ENCODE measurements at places on chromosomes 4 and X.

DNA sequence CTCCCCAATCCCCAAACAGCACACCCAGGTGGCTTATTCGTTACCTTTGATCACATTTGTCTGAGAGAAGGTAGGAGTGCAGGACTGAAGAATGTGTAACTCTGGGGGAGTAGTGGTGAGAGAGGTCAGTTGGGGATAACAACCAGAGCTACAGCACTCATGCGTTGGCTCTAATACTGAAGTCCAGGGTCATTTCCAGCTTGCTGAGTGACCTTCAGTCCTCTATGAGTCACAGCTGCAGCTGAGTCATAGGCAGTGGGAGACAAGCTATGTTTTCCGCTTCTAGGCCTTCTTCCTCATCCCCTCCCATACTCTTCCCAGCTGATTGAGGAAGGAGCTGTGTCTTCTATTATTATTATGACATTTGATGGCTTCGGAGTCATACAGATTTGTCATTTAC, 31.6 kb upstream of the CT47C1 start:
- DNase-seq = no peak

GRCh38 chr4:54879576-54879975, 221.8 kb downstream of the KIT start:
- DNase-seq = no peak

GRCh38 chr4:175791221-175791620, 20.8 kb downstream of the GPM6A start:
- no peak for DNase-seq

GRCh38 chrX:9466124-9466495, 1.3 kb downstream of the TBL1X start:
- DNase-seq = peak; percentile 27

DNA sequence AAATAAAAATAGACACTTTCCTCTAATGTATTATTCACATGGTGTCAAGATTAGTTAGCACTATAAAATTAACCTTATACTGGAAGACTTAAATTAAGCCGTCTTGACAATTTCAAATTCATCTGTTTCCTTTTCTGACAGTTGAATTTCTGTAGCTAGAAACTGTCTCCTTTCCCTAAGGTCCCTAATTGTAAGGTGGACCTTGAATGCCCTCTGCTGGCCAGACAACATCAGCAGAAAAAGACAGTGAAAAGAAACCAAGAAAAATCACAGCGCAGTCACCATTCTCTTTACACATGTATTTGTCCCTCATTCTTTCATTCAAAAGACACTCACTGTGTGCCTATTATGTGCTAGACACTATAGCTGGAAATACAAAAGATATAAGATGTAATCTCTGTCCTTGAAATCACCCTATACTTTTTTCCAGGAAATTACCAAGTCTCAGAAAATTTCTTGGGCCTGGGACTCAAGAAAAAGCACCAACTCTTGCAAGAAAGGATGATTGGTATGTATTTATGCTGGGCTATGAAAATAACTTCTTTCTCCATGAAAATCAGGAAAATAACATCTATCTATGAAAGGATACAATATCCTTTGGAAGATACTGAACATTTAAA, 32.7 kb upstream of the AMBN start:
- DNase-seq = peak; percentile 55

DNA sequence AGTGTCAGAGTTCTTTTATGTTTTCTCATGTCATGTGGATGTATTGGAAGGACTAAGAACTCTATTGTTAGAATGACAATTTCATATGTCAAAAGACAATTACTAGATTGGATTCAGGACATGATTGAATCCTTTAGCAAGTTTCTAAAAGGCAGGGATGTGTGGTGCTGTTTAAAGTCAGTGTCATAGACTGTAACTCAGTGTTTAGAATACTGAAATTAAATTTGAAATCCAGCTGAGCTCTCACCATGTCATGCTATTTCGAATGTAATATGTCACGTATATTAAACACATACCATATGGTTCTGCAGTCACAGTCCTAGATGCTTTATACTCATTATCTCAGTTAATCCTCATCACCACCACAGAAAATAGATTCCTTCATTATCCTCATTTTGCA, 7.8 kb downstream of the GUCY1B1 start:
- DNase-seq = no peak

DNA sequence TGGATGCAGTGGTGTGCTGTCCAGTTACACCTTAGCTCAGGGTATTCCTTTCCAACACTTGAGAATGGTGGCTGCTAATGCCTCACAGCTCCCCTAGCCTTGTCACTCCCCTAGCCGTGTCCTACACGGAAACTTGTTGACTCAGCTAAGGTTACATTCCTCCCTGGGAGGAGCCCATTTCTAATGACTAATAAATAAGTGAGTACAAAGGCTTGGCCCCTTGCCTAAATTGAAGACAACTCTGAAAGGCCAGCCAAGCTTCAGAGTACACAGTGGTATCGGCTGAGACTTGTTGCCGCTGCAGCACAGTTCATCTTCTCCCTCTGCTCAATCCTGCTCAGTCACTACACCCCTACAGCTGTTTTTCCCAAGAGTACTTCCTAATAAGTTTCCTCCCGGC, 21.2 kb upstream of the SLC25A31 start:
- no peak for DNase-seq

- no peak for DNase-seq
These were observed 109.8 kb downstream of the NYX start for GRCh38 chrX:41556958-41557357.

- no peak for DNase-seq
These were observed 46.9 kb upstream of the SLC25A4 start for GRCh38 chr4:185096032-185096653.

GRCh38 chr4:114264877-114265291, 285.4 kb upstream of the ARSJ start:
- DNase-seq = no peak

DNA sequence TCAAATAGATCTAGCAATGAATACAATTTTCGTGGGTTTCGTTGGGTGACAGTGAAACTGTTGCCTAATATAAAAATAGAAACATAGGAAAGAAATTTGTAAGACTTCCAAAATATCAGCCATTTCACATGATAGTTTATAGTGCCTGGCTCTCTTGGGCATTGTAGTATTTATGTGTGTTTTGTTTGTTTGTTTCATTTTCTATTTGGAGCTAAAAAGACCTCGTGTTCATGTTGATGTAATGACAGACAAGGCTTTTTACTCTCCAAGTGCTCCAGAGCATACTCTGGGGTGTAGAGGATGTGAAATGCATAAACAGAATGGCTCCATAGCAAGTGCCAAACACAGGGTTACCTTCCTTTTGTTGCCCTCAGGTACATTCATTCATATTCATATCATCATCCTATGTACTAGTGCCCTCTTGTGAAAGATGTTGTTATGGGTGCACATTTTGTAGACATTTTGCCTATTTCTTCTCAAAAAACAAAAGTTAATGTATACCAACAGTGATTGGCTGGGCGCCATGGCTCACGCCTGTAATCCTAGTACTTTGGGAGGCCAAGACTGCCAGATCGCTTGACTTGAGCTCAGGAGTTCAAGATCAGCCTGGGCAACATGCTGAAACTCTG, 100.7 kb upstream of the AMOT start:
- no peak for DNase-seq

- no peak for DNase-seq
These were observed 98.5 kb downstream of the RAP1GDS1 start for GRCh38 chr4:98359646-98360045.

DNA sequence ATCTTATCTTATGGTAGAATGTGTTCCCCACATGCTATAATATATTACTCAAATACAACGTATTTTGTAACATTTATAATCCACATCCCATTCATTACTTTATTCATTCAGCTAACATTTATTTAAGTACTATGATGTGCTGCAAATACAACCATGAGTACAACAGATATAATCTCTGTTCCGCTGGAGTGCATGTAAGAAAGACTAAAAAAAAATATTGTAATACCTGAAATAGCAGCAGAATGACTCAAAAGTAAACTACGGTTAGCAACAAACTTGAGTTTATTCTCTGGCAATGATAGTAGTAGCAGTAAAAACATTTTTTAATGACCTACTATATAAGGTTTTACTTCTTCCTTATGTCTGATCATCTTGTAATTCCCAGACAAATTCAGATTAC, 1776.3 kb downstream of the STIM2 start:
- no peak for DNase-seq

- DNase-seq = no peak
These were observed 295.2 kb upstream of the IGFBP7 start for GRCh38 chr4:57405359-57405758.

GRCh38 chr4:76703123-76703490, 194.8 kb downstream of the SOWAHB start:
- no peak for DNase-seq

DNA sequence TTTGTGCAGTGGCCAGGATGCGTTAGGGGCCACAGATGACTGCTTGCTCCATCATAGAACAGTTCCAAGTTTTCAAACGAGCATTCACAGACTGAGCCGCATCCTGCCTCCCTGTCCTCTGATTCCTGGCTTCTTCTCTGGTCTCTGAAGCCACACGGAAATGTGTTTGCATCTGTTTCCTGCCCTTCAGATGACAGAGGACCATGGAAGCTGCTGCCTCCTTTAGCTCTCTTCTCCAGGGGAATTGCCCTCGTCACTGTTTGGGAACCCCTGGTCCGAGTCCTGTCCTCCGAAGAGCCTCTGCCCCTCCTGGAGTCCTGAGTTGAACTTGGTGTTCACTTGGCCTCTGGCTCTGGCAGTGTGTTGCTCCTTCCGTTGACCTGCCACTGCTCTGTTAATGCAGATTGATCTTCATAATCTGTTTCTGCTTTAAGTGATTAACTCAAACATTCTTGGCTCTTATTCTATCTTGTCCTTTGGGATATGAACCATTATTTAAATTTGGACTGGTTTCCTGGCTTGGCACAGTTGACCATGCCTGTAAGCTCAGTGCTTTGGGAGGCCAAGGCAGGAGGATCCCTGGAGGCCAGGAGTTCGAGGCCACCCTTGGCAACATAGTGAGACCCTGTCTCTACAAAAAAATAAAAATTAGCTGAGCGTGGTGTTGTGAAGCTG, 96.0 kb downstream of the PTTG2 start:
- DNase-seq = no peak

DNA sequence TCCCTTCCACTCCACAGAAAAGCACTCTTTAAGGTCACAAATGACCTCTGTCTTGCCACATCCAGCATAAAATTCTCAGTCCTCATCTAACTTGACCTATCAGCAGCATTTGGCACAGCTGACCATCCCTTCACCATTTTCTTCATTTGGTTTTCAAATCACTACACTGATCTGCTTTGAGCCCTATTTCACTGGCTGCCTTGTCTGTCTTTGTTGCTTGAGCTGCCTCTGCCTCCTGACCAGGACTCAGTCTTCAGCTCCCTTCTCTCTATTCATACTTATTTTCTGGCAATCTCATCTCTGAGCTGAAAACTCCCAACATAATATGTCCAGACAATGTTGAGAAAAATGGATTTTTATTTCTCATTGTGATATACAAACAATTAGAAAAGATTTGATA, 27.7 kb upstream of the PDE5A start:
- DNase-seq = no peak

DNA sequence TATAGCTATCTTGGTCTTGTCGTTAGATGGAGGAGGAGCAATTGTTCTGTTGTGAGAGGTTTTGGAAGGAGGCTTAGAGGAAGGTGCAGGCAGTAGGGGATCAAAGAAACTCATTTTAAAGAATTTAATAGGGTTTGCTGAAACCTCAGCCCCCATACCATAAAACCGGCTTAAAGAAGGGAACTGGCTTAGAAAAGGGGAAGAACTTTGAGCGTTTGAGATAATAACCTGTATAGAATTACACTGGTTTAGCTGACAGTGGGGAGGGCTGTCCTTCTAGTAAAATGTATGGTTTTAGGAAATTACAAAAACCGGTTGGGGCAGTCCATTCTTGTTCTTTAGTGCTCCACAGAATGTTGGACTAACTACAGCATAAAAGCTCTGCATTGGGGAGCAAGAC, 128.1 kb downstream of the KDM6A start:
- no peak for DNase-seq

GRCh38 chr4:15557786-15558550, 88.3 kb downstream of the CC2D2A start:
- DNase-seq = no peak

GRCh38 chr4:86816501-86817273, 32.5 kb downstream of the SLC10A6 start:
- no peak for DNase-seq

DNA sequence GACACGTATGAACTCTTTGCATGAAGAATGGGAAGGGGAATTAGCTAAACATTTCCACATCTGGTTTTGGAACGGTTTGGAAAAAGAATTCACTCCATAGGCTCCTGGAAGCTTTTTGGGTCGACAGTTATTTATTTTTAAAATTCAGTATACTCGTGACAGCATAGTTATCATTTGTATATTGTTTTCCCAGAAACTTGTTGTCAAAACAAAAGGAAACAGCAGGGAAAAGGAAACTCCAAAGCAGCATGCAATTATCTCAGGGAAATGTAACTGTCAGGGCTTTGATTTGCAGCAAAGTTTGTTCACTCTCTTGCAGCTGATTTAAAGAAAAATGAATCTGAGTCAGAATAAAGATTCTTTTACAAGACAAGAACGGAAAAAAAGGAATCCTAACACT, 86.5 kb downstream of the PLAC1 start:
- no peak for DNase-seq
